ENCODE measurements at places on chromosomes 12 and 14.

DNA sequence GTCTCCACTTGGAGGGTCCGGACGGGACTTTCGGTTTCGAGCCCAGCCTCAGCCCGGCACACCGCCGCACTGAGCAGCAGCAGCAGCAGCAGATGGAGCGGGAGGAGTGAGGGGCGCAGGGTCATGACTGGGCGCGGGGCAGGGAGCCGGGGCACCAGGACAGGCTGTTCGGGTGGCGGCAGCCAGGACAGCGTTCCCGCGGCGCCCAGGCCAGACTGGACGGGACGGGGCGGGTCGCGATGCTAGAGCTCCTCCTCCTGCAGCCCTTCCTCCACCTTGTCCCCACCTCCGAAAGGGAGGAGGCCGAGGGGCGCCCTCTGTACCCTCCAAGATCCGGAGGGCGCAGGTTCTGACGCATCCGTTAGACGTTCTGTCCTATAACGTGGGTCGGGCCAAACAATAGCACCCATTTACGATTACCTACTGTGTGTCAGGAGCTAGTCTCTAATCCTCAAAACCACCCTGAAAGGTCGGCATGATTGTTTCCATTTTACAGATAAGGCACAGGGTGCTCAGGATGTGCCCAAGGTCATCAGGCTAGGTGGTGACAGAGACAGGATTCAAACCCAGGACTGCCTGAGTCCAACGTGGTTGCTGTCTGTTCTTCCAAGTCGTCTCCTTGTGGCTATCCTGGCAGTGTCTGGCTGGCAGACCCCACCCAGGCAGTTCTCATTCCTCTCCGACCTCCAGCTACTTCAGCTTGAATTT lies at the start of gene FKBP11:
Gene FKBP11 (minus strand): TSS at position 189 of the 708 bp plus-strand sequence. CDS start 64 bp downstream, at position 125.
- peak; percentile 63 for DNase-seq

- DNase-seq, result no peak
Measured at GRCh38 chr12:67966560-67966959, 22.7 kb upstream of the IFNG-AS1 start.

DNA sequence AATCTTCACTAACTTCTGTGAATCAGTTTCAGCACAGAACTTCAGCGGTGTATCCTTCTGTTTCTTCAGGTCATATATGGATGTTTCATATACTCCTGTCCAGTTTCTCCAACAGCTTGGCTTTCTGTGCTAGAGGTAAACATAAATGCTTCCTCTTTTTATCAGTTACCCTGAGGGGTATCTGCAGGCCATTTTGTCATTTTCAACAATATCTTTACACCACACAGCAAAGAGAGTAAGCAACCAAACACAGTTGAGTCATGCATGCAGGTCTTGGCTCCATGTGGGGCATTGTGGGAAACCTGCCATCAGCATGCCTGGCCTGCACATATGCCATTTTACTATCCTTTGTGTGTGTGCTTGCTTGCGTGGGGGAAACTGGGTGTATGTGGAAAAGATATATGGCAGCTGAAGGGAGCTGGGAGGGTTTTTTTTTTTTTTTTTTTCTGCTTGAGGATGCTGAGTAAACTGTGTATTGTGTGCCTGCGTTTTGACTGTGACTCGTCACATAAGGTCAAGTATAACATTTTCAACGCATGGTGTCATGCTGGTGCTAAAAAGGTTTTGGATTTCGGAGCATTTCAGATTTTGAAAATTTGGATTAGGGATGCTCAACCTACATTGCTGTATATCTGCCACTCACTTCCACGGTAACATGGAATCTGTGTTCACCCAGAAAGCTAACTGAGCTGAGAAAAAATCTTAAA lies 56.1 kb upstream of the YARS2 start:
- no peak for DNase-seq

GRCh38 chr14:75833326-75834020 lies 148.3 kb downstream of the TGFB3 start:
- no peak for DNase-seq

- DNase-seq, result no peak
Measured at GRCh38 chr14:74035556-74035955, 16.4 kb downstream of the BBOF1 start.

GRCh38 chr12:19893514-19893913 lies 454.2 kb downstream of the AEBP2 start:
- DNase-seq, result no peak

DNA sequence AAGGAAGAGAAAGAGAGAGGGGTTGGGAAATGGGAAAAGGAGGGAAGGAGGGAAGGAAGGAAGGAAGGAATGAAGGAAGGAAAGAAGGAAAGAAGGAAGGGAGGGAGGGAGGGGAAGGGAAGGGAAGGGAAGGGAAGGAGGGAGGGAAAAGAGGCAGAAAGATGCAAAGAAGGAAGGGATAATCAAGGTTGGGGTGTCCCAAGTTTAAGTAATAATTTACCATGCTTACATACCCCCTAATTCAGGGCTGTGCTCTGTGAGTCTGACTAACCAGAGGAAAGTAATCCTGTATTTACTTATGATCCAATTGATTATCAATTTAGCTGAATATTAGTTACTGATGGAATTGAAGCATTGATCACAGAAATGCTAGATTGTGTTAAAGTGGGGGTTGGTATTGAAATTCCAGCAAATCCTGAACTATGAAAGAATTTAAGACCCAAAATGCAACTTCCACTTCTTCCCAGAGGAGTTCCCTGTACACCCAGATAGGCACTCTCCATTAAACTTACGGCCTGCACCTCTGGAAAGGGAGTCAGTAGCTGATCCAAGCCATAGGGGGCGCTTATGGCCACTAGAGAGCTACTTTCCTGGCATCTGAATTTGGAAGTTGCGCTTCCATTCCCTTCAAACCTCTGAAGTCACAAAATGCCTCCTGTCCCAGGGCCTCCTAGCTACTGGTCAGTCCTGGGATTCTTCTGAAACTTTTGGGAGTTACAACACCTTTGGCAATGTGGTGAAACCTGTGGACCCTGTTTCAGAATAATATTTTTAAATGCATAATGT lies 162.7 kb upstream of the PWP1 start:
- no peak for DNase-seq
